ENCODE measurements at places on chromosomes 11 and 22.

GRCh38 chr22:37095113-37095512, 14.4 kb downstream of the TMPRSS6 start:
- DNase-seq, result no peak

DNA sequence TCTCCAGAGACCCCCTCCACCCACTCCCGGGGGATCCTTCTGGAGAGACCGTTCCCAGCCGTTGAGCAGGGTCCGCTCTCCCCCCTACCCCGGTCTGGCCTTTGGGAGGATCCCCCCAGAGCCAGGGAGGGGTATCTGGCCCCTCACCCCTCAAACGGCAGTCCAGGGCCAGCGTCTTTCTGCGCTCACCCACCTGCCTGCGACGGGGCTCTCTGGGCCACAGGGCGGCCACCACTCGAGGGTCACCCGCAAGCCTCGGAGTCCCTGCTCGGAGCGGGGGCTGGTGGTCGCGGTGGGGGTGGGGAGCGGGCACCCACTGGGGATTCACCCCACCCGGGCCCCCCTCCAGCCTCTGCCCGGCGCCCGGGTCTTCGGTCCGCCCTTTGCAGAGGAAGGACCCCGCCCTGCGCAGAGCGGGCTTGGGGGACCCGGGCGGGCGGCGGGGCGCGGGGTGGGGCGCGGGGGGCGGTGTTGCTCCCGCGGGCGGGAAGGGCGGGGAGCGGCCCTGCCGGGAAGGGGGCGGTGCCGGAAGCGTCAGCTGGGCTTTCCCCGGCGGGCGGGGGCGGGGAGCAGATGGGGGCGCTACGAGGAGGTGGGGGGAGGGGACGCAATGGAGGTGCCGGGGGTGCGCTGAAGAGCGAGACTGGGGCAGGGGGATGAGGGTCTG, 16.6 kb downstream of the CRELD2 start:
- DNase-seq, result peak; percentile 74

DNA sequence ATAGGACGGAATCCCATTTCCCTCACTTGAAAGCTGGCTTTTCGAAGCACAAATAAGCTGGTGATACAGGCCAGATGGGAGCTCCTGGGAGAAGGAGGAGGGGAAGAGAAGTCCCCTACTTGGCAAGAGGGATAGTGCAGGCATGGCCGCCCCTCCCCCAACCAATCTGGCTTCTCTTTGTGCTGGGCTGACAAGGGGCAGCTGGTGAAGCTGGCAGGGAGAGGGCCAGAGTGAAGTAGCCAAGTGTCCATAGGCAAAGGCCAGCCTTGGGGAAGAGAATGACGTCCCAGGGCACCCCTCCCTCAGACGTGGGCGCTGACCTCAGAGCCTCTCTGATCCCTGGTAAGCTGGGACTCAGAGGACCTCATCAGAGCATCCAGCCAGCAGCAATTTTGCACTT, 78.7 kb upstream of the GRAMD1B start:
- DNase-seq, result no peak

DNA sequence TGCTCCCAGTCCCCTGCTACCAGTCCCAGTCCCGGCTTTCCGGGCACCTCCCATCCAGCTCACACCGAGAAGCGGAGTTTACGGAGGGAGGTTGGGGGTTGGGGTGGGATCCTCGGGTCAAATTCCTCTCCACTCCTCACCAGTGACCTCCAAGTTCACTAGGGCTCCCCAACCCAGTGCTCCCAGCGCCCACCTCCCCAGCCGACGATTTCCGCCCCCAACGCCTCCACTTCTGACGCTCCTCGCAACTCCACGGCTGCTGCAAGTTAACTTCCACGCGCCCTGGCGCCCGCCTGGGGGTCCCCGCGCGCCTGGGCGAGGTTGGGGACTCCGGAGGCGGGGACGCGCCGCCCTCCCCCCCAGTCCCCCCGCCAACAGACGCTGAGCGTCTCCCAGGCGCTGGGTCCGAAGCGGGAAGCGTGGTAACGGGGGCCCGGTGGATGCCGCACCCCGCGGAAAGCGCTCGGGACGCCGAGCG, 526 bp downstream of the TPST2 start:
- peak; percentile 8 for DNase-seq

- no peak for DNase-seq
These were observed 88.2 kb upstream of the SEPTIN5 start for GRCh38 chr22:19626042-19626587.

DNA sequence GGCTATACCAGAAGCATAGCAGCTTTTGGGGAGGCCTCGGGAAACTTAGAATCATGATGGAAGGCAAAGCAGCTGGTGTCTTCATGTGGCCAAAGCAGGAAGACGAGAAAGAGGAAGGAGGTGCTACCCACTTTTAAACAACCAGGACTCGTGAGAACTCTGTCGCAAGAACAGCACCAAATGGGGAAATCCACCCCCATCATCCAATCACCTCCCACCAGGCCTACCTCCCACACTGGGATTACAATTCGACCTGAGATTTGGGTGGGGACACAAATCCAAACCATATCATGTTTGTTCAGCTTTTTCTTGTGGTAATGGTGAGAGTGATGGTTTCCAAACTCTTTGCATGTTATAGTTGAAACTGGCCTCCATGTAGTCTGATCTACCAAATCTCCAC, 32.5 kb upstream of the OR10D3 start:
- DNase-seq, result no peak

DNA sequence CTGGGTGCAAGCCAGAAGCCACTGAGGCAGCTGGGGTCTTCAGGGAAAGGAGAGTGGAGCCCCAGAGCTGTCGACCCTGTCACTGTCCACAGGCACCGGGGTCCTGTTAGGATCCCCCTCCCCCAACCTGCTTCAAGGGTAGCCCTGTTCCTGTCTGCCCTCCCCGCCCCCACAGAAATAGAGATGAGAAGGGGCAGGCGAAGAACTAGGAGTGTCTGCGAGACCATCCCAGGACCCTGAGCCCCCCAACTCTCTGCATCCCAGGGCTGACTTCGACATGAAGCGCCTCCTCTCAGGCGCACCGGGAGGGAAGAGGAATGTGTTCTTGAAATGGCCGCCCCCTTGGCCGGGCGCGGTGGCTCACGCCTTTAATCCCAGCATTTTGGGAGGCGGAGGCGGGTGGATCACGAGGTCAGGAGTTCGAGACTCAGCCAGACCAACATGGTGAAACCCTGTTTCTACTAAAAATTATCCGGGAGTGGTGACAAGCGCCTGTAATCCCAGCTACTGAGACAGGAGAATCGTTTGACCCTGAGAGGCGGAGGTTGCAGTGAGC, 607 bp upstream of the ZNF70 start:
- no peak for DNase-seq

GRCh38 chr11:112841729-112842128, 119.5 kb upstream of the NCAM1 start:
- DNase-seq, result no peak

GRCh38 chr11:81700076-81700475, 1033.6 kb downstream of the FAM181B start:
- no peak for DNase-seq

DNA sequence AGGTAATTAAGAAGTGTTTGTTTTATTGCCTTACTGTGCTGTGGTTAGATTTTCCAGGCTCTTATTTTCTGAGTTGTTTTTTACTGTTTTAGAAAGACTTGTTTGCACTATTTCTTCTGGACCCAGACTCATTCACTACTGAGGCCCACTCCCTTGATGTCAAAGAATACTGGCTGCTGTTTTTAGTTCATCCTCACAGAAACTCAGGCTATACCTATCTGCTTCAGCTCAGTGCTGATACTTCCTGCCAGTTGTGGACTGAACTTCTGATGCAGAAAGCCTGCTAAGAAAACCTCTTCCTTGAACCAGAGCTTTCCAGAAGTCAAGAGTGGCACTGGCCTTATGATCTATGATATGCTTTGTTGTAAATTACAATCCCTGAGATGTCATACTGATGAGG, 15.9 kb upstream of the PIK3IP1 start:
- DNase-seq, result no peak
